ENCODE measurements at places on chromosomes 12 and 14.

DNA sequence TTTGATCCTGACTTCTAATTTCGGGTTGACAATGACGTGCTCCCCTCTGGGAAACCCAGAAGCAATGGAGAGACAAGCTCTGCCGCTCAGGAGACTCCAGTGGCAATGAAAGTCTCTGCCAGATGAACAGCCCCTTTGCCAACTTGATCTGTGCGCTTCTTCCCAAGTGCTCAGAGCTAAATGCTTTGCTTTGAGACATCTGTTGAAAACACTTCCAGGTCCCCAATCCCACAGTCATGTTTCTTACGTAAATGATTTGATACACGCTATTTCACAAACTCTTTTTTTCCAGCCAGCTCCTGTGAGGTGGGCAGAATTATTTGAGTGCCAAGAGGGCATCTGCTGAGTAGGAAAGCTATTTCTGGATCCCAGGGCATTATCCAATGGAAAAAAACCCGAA is 147.6 kb downstream of the RIMBP2 start:
- no peak for DNase-seq

DNA sequence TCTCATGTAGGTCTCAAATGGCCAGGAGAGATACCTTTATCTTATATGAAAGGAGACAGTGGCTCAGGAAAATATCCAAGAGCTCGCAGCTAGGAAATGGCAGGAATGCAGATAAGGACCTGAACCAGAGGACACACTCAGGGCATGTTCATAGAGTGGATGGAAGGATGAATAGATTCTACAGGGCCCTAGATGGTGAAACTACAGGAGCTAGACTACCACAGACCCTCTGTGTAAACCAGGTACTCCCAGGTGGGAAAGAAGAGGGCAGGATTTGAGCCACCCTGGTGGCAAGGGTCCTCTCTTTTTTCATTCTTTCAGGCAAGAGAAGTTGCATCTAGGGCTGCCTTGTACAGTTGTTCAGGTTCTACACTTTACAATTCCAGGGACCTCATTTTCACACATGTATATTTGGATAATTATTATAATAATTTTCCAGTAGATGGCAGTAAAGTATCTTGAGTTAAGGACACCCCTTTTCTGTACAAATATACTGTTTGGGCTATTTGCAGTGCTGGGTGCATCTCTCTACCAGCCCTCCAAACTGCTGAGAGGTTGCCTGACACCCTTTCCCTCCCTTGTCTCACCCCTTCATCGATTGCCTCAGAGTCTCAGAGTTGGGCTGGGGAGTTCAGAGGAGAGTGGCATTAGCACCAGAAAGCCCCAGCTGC is 10.5 kb upstream of the ZDHHC22 start:
- DNase-seq = no peak

DNA sequence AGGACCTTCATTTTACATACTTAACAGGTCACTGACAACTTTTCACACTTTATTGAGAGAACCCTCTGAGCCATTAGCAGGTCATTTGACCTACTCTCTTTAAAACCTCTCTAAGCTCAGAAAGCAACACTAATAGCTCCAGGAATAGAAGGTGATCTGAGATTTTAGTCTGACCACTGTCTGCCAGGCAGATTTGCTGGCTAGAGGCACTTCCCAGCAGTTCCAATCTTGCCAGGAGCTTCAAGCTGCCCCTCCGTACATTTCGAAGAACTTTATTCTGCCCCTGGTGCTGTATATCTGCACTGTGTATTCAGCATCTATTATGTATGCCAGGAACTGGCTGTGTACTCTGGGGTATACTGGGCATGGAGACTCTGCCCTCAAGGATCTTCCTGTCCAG is 56.3 kb downstream of the GPHB5 start:
- no peak for DNase-seq

DNA sequence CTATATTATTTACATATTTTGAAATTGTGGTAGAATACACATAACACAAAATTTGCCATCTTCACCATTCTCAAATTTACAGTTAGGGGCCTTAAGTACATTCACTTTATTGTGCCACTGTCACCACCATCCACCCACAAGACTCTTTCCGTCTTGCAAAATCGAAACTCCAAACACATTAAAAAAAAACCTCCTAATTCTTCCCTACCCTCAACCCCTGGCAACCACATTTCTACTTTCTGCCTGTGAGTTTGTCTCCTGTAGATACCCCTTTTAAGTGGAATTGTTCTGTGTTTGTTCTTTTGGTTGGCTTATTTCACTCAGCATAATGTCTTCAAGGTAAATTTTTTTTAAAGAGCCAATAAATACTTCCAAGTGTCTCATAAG is 31.6 kb upstream of the AMIGO2 start:
- DNase-seq = no peak

DNA sequence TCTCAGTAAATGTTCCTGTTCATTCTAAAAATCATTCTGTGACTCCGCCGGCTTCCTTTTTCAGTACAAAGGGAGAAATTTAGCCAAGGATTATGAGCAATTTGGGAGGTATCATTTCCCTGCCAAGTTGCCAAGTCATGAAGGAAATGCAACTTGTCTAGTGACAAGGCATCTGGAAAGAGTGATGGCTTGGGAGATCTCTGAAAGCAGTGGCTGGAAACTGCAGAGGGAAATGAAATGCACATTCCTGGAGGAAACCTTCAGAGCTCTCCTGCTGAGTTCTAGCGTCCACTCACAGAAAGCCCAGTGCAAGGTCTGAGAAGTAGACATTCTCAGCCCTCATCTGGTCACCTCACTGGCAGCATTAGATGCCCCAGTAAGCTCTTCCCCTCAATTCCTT is 91.7 kb downstream of the GALC start:
- no peak for DNase-seq

DNA sequence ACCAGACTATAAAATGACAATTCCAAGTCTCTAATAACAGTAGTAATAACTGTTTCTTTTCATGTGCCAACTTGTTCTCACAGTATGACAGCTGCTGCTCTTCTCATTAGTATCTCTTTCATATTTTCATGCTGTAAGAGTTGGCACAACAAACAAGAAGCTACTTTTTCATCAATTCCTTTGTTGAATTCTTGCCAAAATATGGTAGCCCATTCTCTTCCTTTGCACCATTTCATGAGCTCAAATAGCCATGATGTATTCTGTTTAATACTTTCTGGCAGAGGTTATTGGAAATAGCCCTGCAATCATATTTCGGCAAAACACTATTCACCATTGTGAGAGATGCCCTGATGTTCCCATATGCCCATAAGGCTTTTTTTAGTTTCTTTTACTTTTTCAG is 1100.7 kb downstream of the TRHDE start:
- no peak for DNase-seq

GRCh38 chr12:13196130-13196921 is at the start of gene EMP1:
EMP1 (plus strand) TSS chr12:13196726; CDS start chr12:13211511, 14,785 bp downstream.
- DNase-seq = no peak

DNA sequence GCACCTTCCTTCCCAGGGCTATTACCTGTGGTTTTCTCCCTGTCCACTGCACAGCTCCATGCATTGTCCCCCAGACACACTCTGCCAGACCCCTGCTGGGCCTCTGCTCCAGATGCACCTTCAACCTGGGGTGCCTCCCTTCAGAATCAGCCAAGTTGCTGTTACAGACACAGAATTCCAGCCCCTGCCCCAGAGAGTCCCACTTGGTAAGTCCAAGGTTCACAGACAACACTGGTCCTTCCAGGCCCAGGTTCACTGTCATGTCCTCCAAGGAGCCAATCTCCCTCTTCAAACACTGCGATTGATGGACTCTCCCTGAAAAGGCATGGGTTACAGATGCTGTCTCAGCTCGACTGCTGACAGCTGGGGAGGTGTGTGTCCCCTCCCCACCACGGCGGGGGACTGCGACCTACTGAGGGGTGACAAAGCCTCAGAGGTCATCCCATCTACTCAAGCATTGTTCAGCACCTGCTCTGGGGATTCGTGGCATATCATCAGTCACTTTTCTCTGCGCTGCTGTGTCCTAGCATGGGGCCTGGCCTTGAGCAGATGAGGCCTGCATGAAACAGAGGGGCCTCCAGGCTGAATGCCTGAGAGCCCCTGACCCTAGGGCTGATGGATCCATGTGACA is 24.3 kb downstream of the CALM1 start:
- DNase-seq = peak; percentile 46
